Kasumi-1 (cell line): ENCODE measurements at places on chromosomes 11 and 22.
A peak's percentile ranks its signal among the peaks of the same experiment; 100 is the strongest.

- no peak for DNase-seq
Measured at GRCh38 chr22:43879901-43880540, 11.8 kb downstream of the PNPLA5 start.

- no peak for DNase-seq
Measured at GRCh38 chr11:120375076-120375475, 38.9 kb downstream of the ARHGEF12 start.

DNA sequence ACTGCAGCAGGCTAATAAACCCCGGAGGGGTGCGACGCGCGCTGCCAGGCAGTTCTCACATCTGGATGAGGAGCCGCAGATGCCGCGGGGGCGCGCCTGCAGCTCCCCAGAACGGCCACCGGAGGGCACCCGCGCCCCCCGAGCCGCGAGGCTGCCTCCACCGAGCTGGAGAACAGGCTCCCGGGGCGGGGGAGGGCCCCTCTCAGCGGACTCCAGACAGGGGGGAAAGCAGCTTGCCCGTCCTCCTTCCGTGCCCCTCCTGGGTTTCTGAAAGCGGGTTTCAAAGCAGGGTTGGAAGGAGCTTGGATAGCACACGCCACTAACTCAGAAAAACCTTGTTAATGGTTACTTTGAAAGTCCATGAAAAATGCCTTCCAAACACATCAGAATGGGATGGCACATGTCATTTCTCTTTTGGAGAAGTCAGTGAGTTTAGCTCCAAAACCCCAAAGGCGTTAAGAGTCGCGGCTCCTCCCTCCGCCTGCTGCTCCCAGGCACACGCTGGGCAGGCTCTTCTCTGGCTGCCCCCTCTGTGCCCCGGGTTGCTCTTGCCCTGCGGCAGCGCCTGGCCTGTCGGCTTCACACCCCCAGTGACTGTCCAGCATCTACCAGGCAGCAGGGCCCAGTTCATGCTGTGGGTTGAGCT, 317.8 kb downstream of the NTM start:
- peak; percentile 34 for DNase-seq

GRCh38 chr11:61486011-61486620, 22.4 kb upstream of the LRRC10B start:
- DNase-seq: no peak

- DNase-seq: peak; percentile 76
Measured at GRCh38 chr11:122253589-122254231, 137.7 kb upstream of the BLID start.

DNA sequence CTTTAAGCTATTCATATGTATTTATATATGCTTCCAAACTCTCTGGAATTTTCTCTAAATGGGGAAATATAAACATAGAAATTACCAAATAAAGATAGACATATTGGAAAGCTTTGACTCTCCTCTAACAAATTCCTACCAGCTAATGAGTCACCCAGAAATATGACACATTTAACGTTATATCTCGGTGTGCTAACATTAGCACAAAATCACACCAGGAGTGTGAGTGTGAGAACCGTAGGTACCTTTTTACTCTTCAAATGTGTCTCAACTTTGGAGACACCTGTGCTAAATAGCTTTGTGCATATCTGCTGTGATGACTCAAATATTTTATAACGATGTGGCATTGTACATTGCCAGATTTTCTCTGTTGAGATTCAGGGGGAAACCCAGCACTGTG, 714.4 kb downstream of the METTL15 start:
- DNase-seq: no peak

DNA sequence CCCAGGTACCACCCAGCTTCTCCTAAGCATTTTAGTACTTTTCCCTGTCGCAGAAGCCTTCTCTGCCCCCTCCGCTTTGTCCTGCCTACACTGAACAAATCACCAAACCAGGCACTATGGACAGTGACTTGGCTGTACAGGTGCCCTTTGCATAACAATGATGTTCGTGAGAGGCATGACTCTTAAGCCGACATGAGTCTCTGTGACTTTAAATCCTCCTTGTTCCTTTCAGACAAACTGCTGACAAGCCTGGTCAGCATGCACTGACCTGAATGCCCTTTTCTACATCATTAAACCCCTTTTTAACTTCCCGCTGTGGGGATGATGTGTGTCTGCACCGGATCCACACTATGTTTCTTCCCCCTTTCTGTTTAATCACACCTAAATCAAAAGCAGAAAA, 16.6 kb downstream of the CAVIN3 start:
- DNase-seq: no peak

DNA sequence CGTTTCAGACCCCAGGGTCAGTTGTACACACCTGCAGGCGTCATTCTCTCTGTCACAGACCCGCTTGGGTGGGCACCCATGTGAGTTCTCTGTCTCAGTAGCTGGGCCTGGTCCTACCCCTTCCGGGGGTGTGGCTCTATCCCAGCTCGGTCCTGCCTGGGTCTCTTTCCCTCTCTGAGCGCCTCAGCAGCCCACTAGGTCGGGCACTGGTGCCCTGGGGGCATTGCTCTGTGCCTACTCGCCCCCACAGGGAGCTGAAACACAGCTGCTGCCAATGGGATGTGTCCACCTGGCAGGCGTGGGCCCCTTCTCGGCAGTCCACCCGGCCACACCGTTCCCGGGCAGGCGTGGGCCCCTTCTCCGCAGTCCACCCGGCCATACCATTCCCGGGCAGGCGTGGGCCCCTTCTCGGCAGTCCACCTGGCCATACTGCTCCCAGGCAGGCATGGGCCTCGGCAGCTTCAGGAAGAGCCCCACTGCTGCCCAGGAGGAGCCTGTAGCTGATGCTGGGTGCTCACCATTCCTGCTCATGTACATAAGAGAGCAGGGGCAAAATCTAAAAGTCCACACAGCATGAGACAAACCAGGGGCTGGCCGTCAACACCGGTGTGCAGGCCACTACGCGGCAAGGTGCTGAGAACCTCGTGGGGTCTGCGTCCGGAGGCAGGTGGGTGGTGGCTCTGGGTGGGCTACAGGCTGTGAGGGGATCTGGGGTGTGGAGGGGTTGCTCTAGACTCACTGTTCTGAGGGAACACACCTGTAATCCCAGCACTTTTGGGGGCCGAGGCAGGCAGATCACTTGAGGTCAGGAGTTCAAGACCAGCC, 12.3 kb downstream of the MLC1 start:
- no peak for DNase-seq

GRCh38 chr11:121587182-121587581, 134.4 kb upstream of the SORL1-AS1 start:
- peak; percentile 9 for DNase-seq

DNA sequence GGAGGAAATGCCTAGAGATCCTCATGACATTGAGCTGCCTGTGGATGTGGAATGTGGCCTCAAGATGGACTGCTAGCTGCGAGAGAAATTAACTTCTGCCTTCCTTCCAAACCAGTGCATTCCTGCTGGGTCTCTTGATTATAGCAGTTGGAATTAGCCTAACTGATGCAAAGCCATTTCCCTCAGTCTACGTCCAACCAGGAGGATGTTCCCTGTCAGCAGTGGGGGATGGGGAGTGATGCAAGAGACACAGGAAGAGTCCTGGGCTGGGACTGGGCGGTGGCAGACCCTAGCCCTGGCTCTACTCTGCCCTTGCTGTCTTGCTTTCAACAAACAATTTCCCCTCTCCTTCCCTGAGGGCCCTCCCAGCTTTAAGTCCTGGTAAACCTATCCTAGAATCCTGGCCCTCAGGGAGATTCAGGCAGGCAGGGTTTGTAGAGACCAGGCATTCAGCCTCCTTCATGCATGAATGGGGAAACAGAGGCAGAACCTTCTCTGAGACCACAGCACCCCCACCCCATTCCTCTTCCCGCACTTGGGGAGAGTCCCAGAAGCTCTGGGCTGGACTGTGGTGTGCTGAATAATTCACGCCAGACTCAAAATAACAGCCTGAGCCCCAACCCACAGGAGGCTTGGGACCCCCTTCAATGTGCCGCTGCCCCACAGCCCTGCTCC, 17.0 kb downstream of the C11orf96 start:
- DNase-seq: no peak

DNA sequence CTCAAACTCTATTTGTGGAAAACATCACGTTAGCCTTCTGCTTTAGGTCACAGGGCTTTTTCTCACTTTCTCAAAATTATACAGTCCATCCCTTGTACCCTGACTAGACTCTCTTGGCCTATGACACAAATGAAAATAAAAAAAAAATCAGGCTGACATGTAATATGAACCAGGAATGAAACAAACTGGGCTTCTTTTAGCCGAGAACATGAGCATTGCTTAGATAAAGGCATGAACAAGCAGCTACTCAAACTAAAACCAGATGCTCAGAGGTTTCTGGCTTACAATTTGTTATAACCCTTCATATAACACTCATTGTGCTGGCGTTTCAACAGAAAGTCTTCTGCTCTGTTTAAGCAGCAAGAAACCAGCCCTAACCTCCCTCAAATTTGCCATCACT, 265.5 kb upstream of the NARS2 start:
- no peak for DNase-seq

- no peak for DNase-seq
Measured at GRCh38 chr11:103953797-103954486, 82.5 kb upstream of the DDI1 start.

DNA sequence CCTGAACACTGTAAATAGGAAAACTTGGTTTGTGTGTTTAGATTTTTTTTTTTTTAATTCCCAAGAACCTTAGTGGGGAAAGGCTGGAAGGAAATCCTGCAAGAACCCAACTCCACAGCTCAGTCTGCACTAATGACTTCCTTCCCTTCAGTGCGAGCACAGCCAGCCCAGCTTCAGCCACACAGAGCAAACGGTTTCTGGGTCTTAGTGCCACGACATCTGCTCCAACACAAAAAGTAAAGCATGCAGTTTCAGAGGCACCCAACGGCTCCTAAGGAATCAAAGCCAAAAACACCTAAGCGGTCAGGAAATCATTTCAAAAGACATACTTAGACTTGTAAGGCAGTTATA, 236.1 kb downstream of the TTC28 start:
- peak; percentile 92 for DNase-seq

- no peak for DNase-seq
Measured at GRCh38 chr22:29206372-29207242, 911 bp downstream of the EMID1 start.

- DNase-seq: no peak
Measured at GRCh38 chr11:9687711-9688477, 24.0 kb downstream of the SWAP70 start.

DNA sequence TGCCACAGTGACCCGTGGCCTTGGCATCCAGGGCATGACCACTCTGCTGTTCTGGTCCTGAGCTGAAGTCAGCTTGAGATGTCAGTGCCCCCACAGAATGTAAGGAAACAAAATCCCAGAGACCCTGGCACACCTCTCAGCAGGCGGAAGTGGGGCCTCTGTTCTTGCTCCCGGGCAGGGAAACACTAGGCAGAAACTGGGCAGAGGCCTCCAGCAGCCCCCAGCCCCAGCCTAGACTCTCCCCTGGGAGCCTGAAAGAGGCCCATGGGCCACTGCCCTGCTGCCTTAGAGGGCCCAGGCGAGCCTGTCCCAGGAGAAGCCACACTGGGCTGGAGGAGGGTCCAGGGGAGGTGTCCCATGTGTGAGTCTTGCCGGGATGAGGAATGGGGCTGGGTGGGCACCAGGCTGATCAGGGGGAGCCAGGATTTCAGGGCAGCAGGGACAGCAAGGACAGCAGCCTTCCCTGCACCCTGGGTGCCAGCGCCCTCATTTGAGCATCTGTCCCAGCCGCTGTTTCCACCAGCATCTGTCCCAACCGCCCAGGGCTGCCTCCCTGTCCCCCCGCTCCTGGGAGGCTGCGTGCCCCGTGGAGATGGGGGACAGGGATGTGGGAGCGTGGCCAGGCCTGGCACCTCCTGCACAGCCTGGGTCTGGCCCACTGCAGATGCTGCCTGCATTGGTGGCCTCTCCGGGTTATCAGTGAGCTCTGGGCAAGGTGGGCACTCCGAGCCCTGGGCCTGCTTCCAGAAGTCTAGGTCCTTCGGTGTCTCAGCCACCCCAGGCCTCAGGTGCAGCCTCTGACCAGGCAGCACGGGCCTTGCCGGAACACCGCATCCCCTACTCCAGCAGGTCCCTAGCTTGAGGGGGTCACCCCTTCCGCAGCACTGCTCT, 1072.4 kb downstream of the BRD1 start:
- no peak for DNase-seq

DNA sequence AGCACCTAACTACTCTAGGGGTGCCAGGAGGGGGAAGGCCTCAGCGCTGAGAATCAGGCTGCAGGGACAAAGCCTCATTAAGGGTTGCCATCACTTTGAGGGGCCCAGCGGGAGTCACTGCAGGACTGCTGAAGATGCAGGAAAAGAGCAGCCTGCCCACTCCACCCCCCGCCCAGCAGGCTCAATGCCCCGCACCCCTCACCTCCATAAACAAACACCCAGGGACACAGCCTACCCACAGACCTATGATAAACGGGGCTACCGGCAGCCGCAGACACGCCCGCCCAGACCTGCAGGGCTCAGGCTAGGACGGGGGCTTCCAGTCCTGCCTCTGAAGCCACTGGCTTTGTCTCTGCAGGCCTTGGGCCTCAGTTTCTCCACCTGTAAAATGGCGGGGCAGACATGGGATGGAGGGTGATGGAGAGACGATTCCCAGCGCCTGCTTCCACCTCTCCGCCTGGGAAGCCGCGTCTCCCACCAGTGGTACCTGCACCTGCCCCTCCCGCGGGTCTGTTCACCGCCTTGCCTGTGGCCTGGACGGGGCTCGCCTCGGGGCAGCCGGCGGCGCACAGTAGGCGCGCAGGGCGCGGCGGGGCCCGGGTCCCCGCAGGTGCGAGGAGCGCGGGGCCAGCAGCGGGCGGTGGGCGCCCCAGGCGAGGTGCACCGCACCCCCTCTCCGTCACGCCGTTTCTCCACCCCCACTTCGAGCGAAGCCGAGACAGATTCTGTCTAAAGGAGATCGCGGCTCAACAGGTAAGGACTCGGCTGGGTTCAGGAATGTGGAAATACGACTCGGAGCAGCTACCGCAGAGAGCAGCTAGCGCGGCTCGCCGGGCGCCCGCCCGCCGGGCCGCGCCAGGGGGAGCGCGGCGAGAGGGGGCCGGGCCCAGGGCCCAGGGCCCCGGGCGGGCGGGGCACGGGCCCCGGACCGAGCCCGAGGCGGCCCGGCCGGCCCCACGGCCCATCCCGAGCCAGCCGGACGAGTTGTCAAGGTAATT, 1.5 kb downstream of the WNT7B start:
- DNase-seq: no peak

GRCh38 chr11:17905477-17905876, 107.4 kb downstream of the SERGEF start:
- DNase-seq: no peak

DNA sequence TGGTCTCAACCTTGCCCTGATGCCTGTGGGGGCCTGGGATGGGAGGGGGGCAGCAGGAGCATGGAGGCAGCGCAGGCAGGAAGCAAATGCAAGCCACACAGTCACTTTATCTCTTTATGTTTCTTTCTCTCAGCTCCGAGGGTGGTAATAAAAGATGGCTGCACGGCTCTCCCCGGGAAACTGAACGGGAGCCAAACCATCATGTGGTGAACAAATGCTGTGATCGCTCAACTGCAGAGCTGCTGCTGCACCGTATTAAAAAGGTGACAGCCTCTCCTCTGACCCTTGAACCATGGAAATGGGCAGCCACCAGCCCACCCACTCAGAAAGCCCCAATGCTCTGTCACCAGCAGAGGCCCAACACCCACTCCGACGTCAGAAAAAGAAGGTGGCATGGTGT, 110.0 kb downstream of the TIMP3 start:
- DNase-seq: no peak

GRCh38 chr22:44291674-44292360, 20.9 kb downstream of the SHISAL1 start:
- no peak for DNase-seq

- DNase-seq: peak; percentile 56
Measured at GRCh38 chr11:106087815-106088435, 10.5 kb downstream of the AASDHPPT start.
